Memory B cell (primary cell): ENCODE measurements at places on chromosomes 6 and 20.

DNA sequence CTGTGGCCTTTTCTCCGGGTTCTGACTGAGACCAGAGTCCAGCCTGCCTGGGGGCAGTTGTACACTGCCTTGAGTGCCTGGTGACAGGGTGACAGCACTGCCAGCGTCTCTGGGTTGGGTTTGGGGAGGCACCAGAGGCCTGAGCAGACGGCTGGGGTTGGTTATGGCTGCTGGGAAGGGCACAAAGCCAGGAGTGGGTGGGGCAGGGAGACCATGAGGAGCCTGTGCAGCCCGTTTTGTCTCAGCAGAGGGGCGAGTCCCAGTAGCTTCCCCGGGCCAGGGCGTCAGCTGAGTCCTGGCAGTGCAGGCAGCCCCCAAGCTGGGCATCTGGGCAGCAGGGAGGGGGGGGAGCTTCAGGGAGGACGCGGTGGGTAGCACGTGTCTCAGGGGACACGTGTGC is 15.3 kb upstream of the SULF2 start:
- no peak for DNase-seq

DNA sequence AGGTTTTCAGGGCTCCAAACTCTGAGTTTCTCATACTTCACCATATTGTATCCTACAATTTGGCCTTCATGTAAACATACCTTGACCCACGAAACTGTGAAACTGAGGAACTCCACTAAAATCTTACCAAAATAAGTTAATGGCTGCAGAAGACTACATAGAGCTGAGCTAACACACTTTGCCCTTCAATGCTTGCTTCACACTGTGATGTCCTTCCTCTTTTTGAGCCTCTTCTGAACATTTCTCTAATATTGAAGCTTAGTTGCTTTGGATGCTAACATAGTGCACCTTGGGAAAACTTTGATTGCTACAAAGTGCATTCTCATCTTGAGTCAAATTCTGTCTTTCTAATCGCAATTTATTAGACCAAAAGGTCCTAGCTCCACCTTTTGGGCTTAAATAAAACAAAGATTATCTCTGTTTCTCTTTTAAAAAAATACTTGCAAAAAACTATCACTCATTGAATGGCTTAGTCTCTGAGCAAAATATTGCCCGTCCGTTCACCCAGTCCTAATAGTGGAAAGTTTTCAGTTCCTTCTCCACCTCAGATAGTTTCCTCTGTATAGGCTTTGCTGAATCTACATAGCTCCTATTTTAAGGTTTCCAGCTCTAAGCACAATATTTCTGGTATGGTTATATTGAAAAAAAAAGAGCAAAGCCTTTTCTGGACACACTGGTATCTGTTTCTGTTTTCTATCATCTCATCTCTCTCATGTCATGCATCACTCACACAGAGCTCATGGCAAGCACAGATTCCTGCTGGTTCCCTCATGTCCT is 494.6 kb downstream of the RFPL4B start:
- DNase-seq: no peak

DNA sequence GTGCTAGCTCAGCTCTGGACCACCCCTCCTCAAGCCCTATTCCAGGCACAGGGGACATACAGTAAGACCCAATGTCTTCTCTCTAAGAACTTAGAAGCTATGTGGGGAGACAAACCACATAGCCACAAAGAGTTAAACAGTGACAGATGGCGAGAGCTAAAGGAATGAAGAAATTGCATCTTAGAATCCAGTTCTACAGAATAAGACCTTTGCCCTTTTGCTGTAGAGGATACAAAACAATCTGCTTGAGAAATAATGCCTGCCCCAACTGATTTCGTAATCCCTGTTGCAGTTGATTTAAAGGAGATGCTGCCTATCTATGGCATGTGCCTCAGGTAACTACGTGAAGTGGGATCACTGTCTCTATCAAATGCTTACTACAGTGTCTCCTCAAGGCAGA is 31.2 kb downstream of the TNFRSF21 start:
- no peak for DNase-seq

GRCh38 chr20:44776980-44777379 is 31.3 kb downstream of the KCNK15 start:
- DNase-seq: no peak

- no peak for DNase-seq
Observed at GRCh38 chr20:56259948-56260347, 11.4 kb downstream of the MC3R start.

DNA sequence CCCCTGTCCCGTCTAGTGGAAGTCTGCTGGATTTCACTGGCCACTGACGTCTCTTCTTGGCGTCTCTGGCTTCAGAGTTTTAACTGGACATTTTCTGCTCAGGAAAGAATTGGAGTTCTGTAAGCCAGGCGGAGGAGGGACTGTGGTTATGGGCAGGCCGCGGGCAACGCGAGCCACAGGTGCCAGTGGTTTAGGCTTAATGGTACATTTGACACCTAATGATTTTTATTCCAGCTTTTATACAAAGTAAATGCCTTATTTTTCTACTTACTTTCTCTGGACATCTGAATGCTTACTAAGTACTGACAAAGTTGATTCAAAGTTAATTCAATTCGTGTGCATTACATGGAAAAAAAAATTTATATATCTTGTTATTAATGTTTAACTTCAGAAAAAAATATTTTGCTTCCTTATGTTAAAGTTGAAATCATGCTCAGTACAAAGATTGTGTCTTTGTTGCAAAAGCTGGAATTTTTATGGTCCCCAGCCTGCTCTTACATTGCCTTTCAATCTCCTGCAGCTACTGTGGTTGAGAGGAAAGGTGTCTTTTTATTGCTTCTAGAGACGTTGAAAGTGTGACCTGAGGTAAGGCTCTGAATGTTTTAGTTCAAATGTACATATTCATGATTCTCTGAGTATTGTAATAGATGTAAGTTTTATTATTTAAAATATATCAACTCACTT is 231.0 kb downstream of the SMOC2 start:
- DNase-seq: no peak

DNA sequence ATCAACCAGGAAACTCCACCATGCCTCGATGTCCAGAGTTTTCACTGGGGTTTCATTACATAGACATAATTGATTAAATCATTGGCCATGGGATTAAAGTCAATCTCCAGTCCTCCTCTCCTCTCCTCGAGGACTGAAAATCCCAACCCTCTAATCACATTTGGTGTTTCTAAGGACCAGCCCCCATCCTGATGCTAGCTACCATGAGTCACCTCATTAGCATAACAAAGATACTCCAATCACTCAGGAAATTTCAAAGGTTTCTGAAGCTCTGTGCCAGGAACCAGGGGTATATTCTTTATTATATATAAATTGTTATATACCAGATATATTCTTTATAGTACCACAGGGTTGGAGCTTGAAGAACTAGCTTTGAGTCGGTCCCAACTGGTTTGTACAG is 212.9 kb upstream of the PRND start:
- no peak for DNase-seq

DNA sequence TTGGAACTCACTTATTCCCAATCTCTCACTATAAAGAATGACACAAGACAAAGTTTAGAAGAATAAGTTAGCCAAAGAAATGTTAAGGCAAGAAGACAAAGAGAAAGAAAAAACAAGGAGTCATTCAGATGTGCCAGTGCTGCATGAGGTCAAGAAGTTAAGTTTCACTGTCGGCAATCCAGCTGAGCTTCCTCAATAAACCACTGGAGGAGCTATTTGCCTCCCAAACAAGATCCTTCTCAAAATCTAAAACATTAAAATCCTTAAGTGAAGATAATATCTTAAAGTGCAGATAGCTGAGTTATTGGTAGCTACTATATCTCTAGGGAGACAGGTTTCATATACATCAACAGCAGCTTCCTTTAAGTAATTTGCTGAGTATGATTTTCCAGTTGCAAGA is 512.3 kb downstream of the HDGFL1 start:
- DNase-seq: no peak

GRCh38 chr20:45448270-45448669 is 21.3 kb upstream of the WFDC2 start:
- no peak for DNase-seq

GRCh38 chr20:25504366-25505135 is 80.8 kb downstream of the NINL start:
- no peak for DNase-seq

- DNase-seq: no peak
Observed at GRCh38 chr20:45611054-45611453, 18.5 kb upstream of the WFDC10A start.

DNA sequence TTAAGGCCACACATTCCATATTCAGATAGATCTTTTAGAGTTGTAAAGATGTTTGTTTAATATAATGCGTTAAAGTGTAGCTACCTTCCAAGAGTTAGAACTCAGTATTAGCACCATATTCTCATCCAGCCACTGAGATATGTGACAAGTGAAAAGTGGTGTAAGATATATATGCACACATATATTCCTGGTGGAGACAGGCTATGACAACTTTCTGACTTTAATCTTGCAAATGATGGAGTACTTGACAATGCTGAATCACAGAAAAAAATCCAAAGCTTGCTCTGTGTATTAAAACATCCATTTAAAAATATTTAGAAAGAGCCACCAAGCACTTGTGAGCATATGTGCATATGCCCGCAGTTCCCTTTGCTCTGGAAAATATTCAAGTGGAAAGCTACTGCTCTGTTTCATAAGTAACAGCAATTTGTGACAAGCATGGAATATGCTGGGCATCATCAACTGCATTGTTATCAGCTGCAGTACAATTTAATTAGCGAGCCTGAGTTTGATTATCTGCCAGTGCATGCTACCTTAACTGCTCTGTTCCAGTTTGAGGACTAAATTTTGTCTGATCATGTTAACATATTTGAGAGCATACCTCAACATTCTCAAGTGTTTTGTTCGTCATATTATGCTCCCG is 64.8 kb downstream of the VIP start:
- DNase-seq: no peak

GRCh38 chr6:25165177-25165576 is 114.0 kb upstream of the CARMIL1 start:
- no peak for DNase-seq

GRCh38 chr20:53287357-53288042 is 306.1 kb downstream of the ZNF217 start:
- DNase-seq: no peak

DNA sequence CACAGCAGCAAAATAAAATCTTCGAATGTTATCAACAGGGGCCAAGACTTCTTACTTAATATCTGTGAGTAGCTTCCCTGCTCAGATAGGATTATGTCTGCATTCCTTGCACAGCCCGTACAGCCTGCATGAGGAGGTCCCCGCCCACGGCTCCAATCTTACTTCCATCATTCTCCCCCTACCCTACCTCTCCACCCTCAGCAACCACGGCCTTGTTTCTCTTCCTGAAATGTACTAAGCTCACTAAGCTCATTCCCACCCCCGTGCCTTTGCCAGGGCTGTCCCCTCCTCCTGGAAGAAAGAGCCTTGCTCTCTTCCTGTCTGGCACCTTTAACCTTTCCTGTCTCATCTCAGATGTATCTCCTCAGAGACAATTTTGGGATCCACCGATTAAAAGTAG is 120.4 kb downstream of the BCAS1 start:
- DNase-seq: no peak

GRCh38 chr6:34230653-34231371 is 5.9 kb upstream of the HMGA1 start:
- no peak for DNase-seq

GRCh38 chr6:43952746-43953145 is 174.5 kb downstream of the MRPL14 start:
- no peak for DNase-seq

DNA sequence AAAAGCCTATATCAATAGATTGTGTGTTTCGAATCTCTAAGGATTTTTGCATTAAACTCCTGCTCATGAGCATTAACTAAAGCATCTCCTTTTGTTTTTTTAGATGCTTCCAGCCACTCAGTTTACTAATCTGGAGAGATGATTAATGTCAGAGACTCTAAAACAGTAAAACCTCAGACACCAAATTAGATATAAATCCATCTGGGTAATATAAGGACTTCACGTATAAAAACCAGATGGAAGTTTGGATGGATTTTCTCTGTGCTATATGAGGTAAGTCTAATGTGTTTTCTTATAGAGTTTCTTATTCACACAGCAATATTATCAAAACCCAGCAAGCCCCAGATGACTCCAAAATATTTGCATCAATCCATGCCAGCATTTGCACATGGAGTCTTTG is 137.2 kb downstream of the SYNE1 start:
- no peak for DNase-seq

DNA sequence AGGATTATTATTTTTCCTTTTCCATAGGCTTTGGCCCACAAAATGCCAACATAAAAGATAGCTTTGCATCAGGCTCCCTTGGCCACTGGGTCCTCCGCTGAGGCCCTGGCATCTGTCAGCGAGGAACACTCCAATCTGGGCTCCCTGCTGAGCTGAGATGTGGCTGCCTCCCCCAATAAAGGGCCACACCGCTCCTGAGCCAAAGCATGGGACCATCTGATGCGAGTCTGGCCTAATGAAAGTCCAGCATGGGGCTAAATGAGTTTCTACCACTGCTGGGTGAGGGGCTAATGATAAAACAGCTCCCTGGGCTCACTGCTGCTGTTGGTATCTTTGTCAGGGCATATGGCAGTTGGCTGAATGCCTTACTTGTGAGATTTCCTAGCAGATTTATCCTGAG is 817.5 kb upstream of the SLC35B3 start:
- no peak for DNase-seq

DNA sequence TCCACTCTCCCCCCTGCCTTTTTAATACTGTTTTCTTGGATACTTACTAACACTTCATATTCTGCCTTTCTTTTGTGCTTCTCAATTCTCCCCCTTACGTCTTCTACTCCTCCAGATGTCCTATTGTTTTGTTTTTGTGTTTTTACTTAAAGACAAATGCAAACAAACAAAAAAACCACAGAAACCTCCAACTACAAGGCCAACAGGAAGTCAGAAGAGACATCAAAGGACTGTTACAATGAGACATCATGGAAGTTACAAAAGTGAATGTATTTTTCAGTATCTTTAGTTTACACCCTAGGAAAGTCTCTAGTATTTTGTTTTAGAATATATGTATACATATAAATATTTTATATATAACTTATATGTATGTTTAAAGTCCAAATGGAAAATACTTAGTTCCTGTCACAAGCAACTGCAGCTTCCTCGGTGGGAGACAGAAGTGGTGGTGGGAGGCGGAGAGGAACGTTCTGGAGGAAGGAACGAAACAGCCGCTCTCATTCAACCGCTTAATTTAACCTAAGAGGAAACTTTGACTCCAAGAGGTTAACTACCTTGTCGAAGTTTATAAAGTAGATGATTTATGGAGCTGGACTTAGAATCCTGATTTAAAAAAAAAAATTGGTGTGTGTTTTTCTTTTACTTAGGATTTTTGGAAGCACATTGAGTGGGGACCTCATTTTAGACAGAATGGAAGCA is 168.9 kb upstream of the PDE10A start:
- no peak for DNase-seq

DNA sequence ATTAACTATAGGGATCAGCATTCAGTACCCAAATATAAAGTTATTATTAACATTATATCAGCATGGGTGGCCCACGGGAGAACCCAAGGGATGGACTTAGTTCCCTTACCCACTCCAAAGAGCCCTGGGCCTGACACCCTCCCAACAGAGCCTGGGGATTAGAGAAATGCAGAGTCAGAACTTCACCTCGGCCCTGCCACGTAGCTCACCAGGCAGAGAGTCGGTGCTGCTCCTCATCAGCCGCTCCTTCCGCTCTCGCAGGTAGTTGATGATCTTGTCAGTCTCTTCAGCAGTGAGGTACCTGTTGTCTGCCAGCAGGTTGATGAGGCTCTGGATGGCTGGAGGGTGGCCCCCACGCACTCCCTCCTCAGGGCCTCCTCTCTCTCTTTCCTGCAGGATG is 26.6 kb downstream of the NCOA5 start:
- no peak for DNase-seq

- DNase-seq: no peak
Observed at GRCh38 chr20:41889844-41890224, 271.7 kb upstream of the CHD6 start.

GRCh38 chr6:129744201-129744879 is 34.4 kb upstream of the ARHGAP18 start:
- DNase-seq: no peak
